ENCODE measurements at places on chromosomes 6 and 20.
A peak's percentile ranks its signal among the peaks of the same experiment; 100 is the strongest.

DNA sequence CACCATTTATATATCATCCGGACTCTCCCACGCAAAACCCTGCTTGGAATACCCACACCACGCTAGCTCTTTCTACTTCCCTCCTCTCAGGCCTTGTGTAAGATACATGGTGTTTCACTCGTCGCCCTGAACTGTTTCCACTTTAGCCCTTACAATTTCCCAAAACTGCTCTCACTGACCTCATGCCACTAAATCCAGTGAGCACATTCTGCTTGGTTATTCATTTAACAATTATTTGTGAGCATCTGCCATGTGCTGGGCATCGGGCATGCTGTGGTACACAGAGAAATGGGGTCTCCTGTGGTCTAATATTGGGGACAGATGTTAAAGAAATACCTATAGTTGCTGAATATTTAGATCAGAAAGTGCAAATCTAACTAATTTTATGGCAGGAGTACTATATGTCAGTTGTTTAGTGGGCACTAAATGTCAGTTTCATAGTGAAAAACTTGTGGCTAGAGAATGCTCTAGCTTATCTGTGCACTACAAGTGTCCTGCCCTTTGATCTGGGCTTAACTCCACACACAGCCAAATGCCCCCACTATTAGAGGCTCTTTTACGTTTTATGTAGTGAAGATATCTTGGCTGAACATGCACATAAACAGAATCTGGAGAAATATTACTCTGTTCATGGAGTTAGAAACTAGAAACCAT, 41.0 kb downstream of the PLEKHG1 start:
- no peak for DNase-seq

GRCh38 chr6:53461696-53462095, 83.2 kb downstream of the GCLC start:
- DNase-seq: no peak

GRCh38 chr6:13526727-13527670, 39.6 kb upstream of the GFOD1 start:
- no peak for DNase-seq

DNA sequence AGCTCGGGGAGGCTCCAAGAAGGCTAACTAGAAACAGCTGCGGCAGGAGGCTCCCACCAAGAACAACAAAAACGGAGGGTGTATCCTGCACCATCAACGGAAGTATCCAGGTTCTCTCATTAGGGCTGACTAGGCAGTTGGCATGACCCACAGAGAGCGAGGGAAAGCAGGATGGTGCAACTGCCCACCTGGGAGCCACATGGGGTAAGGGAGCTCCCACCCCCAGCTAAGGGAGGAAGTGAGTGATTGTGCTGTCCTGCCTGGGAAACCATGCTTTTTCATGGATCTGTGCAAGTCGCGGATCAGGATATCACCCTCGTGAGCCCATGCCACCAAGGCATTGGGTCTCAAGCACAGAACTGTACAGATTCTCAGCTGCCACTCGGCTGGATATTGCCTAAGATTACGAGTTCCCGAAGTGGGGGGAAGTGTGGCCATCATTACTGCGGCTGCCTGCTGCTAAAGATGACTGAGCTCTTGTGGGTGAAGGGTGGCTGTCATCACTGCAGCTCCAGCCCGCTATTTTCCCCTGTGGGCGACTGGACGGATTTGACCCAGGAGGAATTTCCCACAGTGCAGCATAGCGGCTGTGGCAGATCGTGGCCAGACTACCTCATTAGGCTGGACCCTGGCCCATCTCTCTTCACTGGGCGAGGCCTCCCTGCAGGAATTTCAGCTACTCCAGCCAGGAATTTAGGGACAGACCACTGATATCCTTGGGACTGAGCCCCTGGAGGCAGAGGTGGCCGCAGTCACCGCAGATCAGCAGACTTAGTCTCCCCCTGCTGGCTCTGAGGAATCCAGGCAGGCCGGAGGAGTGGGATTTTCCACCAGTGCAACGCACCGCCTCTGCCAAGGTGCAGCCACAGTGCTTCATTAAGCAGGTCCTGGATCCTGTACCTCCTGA, 515.7 kb downstream of the FRK start:
- DNase-seq: peak; percentile 22

GRCh38 chr6:7726416-7727085, 652 bp downstream of the BMP6 start:
- no peak for DNase-seq

- DNase-seq: no peak
Measured at GRCh38 chr6:18656506-18656905, 269.4 kb downstream of the RNF144B start.

DNA sequence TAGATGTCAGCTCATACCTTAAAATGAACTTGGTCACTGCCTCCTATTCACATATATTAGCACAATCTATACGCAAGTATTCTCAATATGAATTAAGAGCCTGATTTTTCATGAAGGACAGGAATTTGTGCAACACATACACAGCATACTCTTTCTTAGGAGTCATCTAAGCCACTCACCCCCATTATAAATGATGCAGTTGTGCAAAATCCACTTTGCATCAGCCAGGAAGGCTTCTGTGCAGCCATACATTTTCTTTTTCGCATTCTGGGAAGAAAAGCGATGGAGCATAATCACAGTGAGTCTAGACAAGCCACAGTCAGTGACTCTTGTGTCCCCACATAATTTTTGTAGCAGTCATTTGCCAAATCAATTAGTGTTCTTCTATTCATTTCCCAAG, 66.5 kb downstream of the ZMYND8 start:
- DNase-seq: no peak

GRCh38 chr6:102571236-102571908, 1177.9 kb downstream of the GRIK2 start:
- DNase-seq: no peak

DNA sequence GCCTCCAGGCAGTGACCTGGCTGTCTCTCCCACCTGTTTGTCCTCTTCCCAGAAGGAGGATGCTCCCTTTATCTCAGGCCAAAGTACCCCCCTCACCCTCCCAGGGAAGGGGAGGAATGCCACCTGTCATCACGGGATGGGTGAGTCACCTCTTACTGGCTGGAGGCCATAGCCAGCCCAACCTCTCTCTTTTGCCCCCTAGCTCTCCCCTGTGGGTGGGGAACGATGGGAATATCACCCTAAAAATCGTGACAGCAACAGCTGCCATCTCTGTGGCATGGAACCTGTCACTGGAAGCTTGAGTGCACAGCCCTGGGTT, 137.5 kb upstream of the PTPN1 start:
- DNase-seq: peak; percentile 80

GRCh38 chr20:11917663-11918062, at the start of gene BTBD3:
TSS of gene BTBD3 (plus strand) at chr20:11917893. CDS start at chr20:11918276, 383 bp downstream.
- DNase-seq: no peak

DNA sequence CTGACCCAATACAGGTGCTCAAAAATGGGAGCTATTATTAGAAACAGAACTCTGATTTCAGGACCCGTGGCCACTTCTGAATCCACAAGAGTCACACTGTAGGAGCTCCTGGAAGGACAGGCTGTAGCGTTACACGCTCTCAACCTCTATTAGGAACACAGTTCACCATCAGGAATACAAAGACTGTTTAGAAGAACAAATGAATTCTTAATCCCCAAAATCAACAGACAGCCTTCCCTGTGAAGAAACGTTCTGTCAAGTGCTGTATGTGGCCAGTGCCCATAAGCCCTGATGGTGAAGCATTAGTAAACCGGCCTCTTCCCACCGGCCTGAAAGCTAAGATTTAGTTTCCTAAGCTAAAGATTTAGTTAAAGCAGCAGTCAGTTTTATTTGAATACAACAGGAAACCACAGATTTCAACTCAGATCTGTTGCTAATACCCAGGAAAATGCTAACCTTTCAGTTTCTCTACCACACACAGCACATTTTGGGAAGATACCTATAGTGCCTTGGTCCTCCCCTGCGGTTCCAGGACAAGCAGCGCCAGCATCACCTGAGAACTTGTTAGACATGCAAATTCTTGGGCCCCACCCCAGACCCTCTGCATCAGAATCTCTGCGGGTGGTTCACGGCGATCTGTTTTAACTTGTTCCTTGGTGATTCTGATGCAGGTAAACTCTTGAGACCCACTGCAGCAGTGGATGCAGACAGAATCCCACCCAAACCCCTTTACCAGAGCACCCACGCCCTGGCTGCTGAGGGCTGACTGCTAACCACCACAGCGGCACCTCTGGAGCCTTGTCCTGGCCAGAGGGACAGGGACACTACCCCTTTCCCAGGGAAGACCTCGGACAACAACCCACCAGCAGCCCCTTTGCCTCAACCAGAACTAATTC, 33.4 kb downstream of the MTRES1 start:
- peak; percentile 11 for DNase-seq

- DNase-seq: no peak
Measured at GRCh38 chr6:1577896-1578745, 31.6 kb upstream of the FOXC1 start.

GRCh38 chr6:4256969-4257368, 121.6 kb upstream of the ECI2 start:
- DNase-seq: no peak

DNA sequence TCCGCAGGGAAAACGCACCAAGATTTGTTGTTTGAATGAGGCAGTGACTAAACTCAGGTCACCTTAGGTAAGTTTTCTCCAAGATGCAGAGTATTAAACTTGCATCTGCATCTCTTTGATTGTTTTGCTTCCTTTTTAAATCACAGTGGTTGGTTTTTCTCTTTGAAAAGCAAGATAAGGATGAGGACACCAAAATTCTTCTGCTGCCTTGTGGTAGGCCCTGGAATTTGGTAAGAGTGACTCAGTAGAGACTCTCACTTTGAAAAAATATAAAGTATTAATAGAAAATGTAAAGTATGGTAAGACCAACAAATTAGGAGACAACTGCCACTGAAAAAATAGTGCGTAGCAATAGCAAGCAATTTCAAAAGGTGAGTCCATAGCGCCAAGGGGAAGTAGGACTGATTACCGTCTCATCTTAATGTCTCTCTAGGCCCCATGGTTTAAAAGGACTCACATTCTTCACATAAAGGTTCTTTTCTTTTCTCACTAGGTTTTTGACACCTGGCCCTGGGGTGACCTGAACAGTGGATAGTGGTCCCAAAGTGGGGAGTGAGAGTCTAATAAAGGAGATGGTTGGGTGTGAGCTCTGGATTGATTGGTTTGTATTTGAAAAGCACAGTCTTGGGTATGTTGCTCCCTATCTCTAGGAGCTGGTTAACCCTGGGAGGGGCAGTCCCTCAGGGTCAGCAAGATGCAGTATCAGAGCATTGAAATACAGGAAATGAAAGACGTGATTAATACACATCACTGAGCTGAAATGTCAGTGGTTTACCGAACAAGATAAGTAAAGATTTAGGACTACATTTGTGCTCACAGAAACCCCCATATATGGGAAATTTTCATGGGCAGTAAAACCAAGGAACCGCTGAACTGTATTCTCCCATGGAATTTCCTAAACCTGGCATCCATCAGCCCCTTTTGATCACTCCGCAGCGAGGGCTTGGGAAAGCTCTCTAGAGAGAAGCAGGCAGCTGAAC, 221.2 kb downstream of the SLC24A3 start:
- no peak for DNase-seq

- no peak for DNase-seq
Measured at GRCh38 chr20:47825011-47825762, 39.9 kb upstream of the SULF2 start.

GRCh38 chr6:26157251-26158075, 70.2 kb downstream of the HFE start:
- DNase-seq: peak; percentile 100

DNA sequence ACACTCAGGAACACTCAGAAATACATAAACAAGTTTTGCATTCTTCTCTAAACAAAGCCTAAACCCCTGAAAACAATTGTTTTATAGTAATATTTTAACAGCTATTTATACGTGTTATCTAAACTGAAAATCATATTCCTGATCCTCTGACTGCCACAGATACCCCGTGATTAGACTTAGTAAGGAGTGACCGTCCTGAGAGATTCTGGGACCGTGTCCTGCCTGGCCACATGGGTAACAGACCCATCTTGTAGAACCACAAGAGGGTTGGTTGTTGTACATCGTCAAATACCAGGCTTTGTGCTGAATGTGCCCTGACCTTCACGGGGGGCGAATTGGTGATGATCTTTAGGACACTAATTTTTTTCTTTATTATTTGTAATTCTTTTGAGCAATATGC, 214.4 kb downstream of the TMEM242 start:
- DNase-seq: no peak

DNA sequence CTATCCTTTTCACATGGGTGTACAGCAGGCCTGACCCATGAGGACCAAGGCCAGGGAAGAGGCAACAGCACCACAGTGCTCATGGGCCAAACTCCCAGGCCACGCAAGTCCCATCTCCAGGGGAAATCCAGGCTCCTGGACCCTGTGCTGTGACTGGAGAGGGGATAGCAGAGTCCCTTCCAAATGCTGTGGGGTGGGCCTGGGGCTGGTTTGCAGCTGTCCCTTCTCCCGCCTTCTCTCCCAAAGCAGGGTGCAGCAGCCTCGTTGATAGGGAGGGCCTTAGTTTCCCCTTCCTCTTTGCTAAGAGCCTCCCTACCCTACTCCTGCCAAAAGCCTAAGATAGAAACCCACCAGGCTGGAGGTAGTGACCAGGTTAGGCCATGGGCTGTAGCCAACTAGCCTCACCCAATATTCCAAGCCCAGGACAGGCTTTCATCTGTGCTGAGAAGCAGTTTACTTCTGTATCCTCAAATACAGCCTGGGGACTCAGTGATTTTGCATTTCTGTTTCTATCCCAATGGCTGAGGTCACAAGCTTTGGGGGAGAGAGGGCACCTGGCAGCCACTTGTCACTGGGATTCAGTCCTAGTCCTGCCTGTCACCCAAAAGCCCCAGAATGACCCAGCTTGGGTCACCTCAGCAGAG, 1.4 kb downstream of the CTSZ start:
- DNase-seq: no peak

DNA sequence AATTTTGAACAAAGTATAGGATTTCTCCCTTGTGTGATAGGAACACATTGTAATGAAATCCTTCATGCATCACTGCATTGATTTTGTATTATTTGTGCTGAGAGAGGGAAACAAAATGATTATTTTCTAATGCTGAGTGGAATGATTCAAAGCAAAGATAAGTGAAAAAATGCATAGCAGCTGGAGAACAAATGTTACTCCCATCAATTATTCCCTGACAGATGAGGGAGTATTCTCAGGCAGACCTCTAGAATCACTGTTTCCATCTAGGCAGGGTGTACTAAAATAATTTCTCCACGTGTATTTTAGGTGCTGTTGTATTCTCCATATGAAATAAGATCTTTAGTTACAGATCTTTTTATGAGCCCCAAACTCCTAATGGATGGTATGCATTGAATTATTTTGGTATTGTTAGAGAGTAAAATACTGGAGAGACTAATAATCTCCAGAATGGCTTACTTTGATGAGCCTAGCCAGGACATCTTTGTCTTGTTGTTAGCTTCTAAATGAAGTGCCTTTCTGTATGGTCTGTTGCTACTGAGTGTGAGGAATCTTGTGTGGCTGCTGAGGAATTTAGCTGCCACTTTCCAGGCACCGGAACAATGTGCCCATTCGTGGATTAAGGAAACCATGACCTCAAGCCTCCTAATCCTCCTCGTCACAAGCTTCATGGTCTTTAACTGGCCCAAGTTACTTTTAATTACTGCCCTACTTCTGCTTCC, 39.6 kb downstream of the RNF217 start:
- no peak for DNase-seq

- DNase-seq: no peak
Measured at GRCh38 chr6:125922322-125922860, 34.2 kb upstream of the HINT3 start.

Measured in HepG2 (cell line).